NCI-H345 (cell line): ENCODE measurements at places on chromosomes 1 and 21.

DNA sequence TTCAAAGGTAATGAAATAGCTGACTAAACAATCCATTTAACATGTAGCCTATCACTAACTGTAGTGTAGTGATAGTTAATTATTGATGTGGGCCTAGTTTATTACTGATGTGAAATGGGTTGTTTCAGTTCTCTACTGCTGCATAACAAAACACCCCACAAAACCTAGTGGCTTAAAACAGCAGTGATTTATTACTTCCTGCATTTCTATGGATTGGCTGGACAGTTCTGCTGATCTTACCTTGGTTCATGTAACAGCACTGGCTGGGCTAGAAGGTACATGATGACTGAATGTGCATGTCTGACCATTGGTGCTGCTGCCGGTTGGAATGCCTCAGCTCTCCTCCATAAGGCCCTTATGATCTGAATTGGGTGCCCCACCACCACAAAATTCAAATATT is 5.4 kb upstream of the ABL2 start:
- DNase-seq, result no peak

- peak; percentile 49 for DNase-seq
Measured at GRCh38 chr1:212981025-212981495, 30.7 kb downstream of the VASH2 start.

- no peak for DNase-seq
Measured at GRCh38 chr1:229139331-229140118, 131.4 kb upstream of the RAB4A start.

GRCh38 chr1:68339505-68339904 is 107.2 kb upstream of the WLS start:
- no peak for DNase-seq

DNA sequence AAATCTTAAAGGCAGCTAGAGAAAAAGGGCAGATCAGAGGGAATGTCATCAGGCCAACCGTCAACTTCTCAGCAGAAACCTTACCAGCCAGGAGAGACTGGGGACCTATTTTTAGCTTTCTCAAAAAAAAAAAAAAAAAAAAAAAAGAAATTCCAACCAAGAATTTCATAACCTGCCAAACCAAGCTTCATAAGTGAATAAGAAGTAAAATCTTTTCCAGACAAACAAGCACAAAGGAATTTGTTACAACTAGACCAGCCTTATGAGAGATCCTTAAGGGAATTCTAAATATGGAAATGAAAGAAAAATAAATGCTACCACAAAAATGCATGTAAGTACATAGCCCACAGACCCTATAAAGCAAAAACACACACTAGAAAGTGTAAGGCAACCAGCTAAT is 267.7 kb downstream of the AKT3 start:
- DNase-seq, result no peak

DNA sequence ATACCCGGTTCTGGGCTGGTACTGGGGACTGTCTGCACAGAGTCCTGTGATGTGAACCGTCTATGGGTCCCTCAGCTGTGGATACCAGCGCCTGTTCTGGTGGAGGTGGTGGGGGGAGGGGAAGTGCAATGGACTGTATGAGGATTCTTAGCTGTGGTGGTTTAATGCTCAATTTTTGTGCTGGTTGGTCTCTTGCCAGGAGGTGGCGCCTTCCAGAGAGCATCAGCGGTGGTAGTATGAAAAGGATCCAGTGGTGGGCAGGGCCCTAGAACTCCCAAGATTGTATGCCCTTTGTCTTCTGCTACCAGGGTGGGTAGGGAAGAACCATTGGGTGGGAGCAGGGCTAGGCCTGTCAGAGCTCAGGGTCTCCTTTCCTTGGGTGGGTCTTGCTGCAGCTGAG is 89.4 kb upstream of the B3GALT2 start:
- no peak for DNase-seq

GRCh38 chr1:150302338-150302737 is 8.7 kb downstream of the MRPS21 start:
- DNase-seq, result no peak

DNA sequence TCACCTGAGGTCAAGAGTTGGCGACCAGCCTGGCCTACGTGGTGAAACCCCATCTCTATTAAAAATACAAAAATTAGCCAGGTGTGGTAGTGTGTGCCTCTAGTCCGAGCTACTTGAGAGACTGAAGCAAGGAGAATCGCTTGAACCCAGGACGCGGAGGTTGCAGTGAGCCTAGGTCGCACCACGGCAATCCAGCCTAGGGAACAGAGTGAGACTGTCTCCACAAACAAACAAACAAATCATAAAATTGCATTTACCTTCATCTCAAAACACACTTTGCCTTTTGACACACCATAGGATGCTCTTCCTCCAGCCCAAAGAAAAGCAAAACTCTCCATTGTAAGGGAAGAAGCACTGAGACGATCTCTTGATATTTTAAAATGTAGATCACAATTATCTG is 4.3 kb downstream of the HNRNPU start:
- no peak for DNase-seq

GRCh38 chr1:8889925-8890785 is 11.7 kb upstream of the ENO1 start:
- no peak for DNase-seq

DNA sequence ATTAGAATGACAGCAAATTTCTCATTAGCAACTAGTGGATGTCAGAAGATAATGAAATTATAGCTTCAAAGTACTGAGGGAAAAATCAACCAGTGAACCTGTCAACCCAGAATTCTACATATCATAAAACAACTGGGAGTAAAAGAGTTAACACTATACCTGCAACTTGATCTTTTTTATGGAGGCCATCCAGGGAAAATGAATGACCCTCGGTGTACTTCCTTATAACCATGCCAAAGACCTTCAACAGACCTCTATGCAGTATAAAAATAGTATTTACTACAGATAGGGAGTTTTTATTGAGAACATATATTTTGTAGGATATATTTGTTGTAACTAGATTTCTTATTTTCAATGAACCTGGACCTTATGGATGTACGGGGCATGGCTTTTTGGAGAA is 392.5 kb upstream of the ZRANB2 start:
- no peak for DNase-seq

DNA sequence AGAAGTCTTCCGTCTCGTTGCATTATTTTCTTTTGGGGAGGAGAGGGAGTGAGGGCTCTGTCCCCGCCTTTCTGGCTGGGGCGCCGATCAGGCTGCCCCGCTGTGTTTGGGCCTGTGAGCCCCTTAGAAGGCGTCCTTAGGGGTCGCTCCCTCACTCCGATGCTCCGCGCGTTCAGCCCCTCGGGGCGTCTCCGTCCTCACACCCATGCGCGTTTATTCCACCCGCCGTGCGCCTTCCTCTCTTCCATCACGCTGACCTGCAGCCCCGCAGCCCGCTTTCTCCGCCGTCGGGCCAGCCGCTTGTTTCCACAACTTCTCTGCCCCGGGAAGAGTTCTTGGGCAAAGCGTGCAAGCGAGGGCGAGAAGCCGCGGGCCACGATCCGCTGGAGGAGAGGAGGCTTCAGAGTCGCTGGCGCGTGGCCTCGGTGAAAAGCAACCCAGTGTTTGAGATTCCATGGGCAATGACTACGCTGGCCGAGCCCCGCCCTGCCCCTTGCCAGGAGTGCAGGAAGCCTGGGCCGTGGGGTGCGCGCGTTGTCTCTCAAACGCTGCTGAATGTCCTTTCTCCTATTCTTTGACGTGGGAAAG is 27.7 kb downstream of the TRIM11 start:
- peak; percentile 53 for DNase-seq

DNA sequence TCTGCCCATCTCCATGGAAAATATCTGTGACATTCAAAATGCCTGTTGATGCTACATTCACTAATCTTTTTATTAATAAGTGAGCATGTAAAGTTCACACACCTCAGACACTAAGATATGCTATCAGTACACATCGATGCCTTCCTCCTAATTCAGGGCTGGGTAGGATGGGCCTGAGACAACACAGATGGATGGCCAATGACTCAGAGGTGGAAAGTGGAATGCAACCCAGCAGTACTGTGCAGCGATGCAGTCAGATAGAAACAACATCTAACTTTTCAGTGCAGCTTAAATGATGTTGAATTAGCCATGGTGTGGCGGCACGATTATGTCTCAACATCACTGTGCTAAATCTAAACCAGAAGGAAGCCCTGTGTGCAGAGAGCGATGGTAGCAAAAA is 161.6 kb upstream of the KCNJ15 start:
- no peak for DNase-seq

- no peak for DNase-seq
Measured at GRCh38 chr1:96698342-96698983, 23.1 kb upstream of the PTBP2 start.

DNA sequence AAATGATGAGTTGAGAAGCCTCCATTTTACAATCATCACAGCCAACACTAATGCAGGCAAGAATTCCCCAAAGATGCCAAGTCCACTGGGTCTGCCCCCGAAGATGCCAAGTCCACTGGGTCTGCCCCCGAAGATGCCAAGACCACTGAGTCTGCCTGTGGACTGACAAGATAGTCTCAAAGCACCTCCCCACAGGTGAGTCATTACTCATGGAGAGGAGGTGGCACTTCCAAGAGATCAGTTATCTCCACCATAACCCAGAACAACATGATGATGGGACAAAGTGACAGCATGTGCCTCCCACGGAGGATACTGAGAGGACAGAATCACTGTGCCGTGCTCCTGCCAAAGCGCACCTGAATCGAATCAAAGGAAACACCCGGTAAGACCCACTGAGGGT is 4.8 kb downstream of the PTTG1IP start:
- no peak for DNase-seq

DNA sequence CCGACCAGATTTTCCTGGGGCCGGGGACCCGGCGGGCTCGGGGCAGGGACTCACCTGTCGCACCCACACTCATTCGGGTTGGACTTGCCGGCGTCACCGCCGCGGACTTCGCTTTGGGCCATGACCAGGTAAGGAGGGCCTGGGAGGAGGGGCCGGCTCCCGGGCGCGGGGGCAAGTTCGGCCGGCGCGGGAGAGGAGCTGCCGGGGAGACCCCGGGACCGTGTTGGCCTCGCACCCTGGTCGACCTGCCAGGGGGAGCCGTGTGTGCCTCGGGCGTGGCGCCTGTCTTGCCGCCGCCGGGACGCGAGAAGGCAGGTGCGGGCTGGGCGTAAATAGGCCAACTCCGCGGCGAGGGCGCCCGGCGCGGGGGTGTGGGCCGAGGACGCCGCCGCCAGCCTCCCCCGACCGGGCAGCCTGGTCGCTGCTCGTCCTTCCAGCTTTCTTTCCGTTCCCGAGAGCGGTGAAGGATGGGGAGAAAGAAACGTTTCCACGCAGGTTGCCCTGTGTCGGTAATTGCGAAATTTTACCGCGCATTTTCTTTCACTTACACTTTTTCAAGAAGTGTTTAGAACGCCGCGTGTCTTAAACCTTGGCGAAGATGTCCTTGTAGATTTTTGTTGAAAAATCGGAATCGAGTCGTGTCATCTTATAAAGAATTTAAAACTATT is 558 bp downstream of the USP1 start:
- DNase-seq, result peak; percentile 46

DNA sequence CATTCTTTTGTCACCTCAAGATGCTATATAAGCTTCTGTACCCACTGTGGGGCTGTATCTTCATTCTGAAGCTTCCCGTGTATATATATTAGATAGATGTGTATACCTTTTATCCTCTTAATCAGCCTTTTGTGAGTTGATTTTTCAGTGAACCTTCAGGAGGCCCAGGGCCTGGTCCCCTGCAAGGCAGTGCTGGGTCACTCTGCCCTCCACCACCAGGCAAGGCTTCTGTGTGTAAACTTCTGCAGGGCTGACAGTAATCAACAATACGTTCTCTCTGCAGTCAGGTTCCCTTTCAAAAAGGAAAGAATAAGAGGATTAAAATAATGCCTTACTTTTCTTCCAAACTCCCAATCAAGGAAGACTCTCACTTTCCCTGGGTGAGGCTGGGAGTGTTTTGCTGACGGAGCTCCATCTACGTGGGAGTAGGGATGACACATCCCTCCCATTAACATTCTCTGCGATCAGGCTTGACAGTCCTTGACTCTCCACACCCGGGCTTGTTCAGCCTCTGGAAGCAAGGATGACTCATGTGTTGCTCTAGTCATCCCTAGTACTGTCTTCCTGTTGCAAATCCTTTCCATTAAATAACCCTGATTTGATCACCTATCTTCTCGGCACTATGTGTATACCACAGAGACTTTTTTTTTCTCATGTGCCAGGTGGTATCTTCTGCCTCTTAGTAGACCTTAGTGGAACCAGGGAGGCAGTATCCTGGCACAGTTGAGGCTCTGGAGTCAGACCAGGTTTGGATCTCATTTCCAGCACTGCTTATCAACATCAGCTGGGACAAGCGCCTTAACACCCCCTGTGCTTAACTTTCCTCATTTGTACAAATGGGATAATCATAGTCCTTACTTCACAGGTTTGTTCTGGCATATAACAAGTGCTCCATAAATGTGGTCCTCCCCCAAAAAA is 70.3 kb upstream of the KCNK1 start:
- DNase-seq, result peak; percentile 7

DNA sequence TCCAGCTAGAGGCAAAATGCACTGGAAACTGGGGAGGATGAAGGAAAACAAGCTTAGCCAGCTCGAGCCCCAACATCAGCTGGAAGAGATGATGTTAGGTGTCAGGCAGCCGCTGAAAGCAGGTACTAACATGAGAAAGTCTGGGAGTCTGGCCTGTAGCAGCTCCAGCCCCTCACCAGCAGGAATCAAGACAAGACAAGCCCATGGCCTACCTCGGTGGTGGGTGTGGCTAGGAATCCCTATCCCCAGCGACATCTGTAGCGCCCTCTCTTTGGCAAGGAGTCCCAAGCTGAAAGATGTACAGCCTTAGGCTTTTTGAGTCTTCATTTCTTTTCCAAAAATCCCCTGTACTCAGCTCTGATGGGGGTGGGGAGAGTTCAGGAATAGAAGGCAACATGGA is 2.6 kb downstream of the DLGAP3 start:
- no peak for DNase-seq

DNA sequence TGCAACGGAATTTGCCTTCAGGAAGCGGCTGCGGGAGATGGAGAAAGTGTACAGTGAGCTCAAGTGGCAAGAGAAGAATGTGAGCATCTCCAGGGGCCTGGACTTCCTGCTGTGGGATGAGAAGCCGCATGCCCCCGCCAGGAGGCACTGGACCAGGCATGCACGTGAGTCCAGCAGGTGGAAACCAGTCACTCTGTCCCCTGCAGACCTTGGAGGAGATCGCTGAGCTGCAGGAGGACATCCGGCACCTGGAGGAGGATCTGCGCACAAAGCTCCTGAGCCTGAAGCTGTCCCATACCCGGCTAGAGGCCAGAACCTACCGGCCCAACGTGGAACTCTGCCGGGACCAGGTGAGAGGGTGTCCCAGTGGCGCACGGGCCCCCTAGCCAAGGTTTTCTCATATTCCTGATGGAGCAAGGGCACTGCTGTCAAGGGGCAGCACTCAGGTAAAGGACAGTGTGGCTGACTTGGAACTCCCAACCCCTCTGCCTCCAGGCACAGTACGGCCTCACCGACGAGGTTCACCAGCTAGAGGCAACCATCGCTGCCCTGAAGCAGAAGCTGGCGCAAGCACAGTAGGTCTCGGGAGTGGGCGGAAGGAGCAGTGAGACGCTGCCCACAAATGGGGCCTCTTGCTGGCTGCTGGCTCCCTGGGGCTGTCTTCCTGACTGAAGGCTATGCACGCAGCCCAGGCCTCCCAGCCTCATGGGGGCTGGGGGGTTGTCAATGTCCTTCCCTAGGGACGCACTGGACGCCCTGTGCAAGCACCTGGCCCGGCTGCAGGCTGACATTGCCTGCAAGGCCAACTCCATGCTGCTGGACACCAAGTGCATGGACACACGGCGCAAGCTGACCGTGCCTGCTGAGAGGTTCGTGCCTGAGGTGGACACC is 1.2 kb upstream of the ADPRS start:
- no peak for DNase-seq
